T-helper 2 cell treated with Interferon-gamma antibody and Interleukin-4, amounts not matched to agents 100 ng/mL and 5 ng/mL, for 36 hours (primary cell): ENCODE measurements at places on chromosomes 1 and 21. TPM values are rescaled to one million over a fixed set of nuclear protein-coding genes. Genes with fewer than 3 reads are reported as not detected.

CSMD2 gene
- not detected in 2 replicates for total RNA-seq

HNRNPU gene
- 461 and 469 TPM in 2 replicates for total RNA-seq

CA6 gene
- 0.36 and 0.55 TPM in 2 replicates for total RNA-seq

TCHHL1 gene
- not detected in 2 replicates for total RNA-seq

ZMYND12 gene
- not detected in 2 replicates for total RNA-seq

RPE65 gene
- not detected in 2 replicates for total RNA-seq

CDA gene
- total RNA-seq: not detected in 2 replicates

CD1B gene
- total RNA-seq: not detected in 2 replicates

SNX27 gene
- 26.9 and 29.5 TPM in 2 replicates for total RNA-seq

MAEL gene
- not detected in 2 replicates for total RNA-seq

TTC22 gene
- total RNA-seq: 4.5 and 4.6 TPM in 2 replicates

LYPD8 gene
- not detected in 2 replicates for total RNA-seq
